Forelimb muscle (tissue), 1 donor: ENCODE measurements at places on chromosomes 3 and 15. TPM values are rescaled to one million over a fixed set of nuclear protein-coding genes. Genes with fewer than 3 reads are reported as not detected.

DNA sequence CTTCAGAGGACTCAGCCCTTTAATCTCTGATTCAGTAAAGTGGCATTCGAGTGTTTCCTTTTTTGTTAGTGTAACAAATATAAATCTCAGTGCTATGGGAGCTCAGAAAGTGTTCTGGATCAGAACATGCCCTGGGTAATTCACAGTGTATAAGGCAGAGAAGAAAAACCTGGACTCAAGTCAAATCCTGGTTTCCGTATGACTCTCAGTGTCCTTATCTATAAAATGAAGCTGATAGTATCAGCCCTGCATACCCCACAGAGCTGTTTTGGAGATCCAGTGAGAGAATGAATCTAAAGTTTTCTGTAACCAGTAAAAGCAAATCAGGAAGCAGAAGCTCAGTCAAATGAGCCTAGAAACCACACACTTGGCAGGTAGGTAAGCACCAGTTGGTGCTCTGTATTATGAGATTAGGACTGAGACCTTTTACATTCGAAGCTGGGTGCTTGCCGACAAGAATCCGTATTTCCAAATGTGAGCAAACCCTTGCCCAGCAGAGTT, 67.2 kb downstream of the IL1RAP start:
- no peak for DNase-seq

Gene CLRN1
- 0.23 TPM for polyA plus RNA-seq

Gene IL17RD
- polyA plus RNA-seq: 22.1 TPM

GRCh38 chr15:72375501-72375845, 341 bp downstream of the HEXA start:
- no peak for DNase-seq

DNA sequence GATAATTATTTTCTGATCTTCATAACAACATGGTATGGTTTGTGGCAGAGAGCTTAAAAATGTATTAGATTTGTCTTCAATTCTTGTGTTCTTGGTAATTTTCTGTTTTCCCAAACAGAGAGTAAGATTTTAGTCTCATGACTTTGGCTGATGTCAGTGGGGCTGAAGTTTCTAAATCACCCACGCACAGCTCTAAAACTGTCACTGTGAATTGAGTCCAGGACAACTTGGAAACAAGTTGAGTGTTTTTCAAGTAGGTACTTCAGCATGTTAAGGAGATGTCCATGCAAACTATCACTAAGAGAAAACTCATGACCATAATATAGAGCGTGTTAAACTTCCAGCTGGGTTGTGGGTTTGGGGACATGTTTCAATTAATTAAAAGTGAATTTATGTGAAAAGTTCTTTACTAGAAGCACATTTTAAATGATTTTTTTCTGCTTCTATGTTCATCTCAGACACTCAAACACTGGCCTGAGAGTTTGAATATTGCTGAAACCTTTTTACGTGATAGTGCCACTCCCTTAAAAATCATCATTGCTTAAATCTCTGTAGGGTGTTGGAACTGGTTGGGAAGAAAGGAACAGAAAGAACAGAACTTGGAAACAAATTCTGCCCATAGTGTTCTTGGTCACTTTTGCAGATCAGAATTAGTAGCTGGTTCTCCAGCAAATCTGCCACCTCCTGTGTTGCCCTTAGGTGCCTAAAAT, 89.8 kb downstream of the KLHL25 start:
- DNase-seq: no peak

- no peak for DNase-seq
These were observed 223.5 kb downstream of the NEK10 start for GRCh38 chr3:27145719-27146118.

DNA sequence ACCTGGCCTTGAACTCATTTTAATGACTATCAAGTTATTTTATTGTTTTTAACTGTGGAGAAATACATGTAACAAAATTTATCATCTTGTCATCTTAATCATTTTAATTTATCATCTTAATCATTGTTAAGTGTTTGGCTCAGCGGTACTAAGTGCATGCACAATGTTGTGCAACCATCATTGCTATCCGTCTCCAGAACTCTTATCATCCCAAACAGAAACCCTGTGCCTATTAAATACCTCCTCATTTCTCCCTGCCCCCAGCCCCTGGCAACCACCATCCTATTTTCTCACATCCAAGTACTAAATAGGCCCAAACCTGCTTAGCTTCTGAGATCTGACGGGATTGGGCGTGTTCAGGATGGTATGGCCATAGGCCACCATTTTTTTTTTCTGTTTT, 51.5 kb upstream of the UBP1 start:
- no peak for DNase-seq
